ENCODE measurements at places on chromosomes 7 and 10.

DNA sequence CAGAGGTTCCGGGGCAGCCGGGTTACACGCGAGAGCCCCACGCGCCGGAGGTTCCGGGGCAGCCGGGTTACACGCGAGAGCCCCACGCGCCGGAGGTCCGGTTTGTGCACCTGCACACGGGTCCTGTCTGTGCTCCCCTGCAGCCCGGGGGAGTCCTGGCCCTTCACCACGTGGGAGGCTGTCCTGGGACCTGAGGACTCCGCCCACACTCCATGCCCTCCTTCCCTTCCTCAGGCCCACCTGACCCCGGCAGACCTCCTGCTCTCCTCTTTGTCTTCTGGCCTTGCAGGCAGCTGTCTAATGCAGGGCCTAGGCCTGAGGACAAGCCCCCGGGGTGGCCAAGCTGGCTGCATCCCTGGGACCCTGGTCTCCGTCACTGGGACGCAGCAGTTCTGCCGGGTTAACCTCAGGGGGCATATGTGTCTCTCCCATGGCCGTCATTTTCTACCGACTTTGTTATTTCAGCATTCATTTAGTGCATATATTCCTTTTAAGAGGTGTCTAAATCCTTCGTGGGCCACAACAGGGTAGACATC lies 374.6 kb downstream of the DNAJB6 start:
- no peak for DNase-seq

DNA sequence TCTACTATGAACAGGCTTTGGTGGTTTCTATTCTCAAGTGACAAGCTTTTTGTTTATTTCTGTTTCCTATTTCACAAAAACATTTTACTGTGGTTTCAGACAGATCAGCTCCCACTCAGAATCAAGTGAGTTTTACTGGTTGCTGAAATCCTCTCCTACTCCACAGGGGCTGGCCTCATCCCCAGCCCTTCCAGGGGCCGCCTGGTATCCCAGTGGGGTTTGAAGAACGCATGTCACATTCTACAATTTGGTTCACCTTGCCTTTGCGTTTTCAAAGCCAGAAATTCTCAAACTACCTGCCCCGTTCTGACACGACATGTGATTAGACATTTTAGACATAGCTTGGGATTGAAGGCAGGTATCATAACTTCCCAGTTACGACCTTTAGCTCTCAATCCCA lies 160.9 kb upstream of the AGK start:
- no peak for DNase-seq

GRCh38 chr10:69936091-69936490 lies 116.6 kb upstream of the MACROH2A2 start:
- DNase-seq: no peak

- DNase-seq: no peak
Observed at GRCh38 chr10:48284002-48284546, 9.6 kb upstream of the FRMPD2 start.

DNA sequence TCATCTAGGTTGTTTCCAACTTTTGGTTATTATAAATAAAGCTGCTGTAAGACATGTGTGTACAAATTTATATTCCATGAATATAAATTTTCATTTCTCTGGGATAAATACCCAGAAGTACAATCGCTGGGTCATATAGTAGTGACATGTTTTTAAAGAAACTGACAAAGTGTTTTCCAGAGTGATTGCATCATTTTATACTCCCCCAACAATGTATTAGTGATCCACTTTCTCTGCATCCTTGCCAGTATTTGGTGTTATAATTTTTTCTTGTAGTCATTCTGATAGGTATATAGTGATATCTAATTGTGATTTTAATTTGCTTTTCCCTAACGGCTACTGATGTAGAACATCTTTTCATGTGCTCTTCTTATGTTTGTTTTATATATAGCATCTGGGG lies 27.0 kb upstream of the ARHGAP21 start:
- no peak for DNase-seq

DNA sequence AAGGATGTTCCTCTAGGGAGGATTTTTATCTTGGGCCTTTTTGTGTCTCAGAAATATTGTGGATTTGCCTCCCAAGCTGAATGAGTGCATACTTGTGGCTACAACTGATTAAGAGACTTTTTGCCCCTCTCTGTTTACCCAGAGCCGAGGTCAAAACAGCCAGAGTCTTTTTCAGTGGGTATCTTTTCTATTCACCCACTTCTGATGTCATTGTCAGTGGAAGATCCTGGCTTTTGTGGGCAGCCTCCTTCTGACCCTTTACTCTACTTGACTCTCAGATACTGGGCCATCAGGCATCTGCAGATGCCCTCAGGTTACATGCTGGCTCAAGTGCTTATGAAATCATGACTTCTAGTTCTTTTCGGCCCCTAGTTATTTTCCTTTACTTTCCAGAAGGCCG lies 19.6 kb upstream of the PIP4K2A start:
- DNase-seq: no peak

DNA sequence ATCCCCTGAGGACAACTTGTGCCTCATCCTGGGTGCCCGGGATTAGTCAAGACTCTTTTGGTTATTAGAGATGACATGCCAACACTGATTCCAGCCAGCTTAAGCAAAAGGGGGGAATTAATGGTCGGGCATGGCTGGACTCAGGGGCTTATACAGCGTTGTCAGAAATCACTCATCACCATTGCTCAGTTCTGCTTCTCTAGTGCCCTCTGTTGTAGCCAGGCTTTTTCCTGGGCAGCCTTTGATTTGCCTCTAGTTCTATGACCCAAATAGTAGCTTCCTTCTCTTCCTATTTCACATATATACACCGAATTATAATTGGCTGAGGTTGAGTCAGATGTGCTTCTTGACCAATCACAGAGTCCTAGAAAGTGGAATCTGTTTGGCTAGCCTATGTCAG lies 192.0 kb upstream of the HABP2 start:
- DNase-seq: no peak

GRCh38 chr7:141073173-141073640 lies 657 bp upstream of the TMEM178B start:
- DNase-seq: peak; percentile 68

DNA sequence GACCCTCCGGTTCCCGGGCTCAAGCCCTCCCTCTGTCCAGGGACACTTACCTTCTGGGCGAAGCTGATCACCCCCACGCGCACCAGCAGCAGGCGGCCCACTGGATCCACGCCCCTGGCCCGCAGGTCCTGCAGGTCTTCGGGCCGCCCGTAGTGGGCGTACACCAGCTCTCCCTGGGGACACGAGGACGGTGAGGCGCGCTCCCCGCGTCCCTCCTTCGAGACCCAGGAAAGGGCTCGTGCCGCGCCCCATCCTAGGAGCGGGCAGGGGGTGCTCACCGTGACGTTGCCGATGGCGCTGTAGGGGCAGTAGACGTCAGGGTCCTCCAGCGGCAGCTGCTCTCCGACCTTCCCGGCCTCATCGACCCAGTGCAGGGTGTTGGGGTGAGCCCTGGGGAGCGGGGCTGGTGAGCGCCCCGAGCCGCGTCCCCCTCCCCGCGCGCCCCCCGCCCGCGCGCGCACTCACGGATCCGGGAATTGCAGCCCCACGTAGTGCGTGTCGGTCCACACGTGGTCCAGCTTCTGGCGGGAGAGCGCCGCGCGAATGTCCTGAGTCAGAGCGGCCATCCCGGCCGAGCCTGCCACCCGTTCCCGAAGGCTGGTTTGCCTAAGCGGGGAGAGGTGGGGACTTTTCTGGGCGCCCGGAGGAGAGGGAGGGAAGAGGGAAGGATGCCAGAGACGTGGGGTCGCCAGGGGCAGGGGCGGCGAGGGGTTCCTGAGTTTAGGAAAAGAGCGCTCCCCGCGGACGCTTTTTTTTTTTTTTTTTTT lies 8.2 kb downstream of the TFR2 start:
- peak; percentile 65 for DNase-seq

DNA sequence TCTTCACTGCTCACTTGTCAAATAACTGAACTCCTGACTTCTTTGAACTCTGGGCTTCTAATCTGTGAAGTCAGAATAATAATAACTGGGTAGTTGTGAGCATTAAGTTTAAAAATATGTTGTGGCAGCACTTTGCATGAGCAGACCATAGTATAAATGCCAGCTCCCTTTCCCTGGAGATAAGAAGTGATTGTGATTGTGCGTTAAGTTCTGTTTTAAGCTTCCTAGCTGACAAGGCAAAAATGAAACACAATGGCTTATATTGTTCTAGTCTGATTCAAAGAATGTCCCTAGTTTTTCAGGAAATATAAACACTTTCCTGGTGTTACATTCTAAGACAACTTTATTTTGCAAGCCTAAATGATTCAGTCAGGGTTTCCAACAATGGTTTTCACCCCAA lies 61.8 kb downstream of the PTPRE start:
- DNase-seq: no peak

GRCh38 chr7:148500978-148501377 lies 89.6 kb upstream of the C7orf33 start:
- DNase-seq: no peak

DNA sequence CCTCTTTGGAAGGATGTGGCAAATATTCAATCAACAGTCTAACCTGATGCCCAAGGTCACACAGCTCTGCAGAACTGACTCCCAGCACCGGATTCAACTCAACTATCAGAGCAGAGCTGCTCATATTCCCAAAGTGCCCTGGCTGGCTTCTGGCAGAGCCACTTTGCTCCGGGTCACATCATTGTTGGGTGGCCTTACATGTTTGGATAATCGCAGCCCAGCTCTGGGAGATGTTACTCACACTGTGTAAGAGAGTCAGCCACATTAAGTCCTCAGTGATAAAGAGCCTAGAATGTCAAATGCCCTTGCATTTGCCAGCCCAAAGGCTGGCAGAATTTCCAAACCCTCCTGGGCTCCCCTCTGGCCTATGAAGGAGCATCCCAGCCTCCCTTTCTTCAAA lies 79.8 kb upstream of the PDE1C start:
- DNase-seq: no peak

GRCh38 chr10:93766918-93767317 lies 9.2 kb downstream of the LGI1 start:
- no peak for DNase-seq

DNA sequence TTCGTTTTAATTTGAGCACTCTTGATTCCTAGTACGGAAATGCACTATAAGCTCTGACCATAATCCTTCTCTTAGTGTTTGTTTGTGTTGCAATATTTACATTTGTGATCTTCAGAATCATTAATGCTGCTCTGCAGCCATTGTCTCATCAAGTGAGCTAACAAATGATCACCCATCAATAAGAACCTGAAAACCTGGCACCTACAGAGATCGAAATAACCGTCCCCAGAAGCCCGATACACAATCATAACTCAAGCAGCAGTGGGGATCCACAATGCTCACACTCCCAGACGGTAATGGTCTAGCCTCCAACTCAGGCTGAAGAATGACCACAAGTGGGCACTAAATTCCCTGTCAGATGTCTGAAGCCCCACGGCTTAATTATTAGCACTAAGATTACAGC lies 156.0 kb upstream of the NFE2L3 start:
- no peak for DNase-seq

DNA sequence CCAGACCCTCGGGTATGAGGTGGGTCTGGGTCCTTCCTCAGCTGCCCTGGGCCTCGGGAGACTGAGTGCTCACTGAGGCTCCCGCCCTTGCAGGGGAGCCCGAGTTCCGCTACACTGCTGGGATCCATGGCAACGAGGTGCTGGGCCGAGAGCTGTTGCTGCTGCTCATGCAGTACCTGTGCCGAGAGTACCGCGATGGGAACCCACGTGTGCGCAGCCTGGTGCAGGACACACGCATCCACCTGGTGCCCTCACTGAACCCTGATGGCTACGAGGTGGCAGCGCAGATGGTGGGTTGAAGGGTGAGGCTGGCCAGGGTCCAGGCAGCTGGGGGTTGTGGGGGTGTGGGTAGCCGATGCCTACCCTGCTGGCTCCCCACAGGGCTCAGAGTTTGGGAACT lies 7.6 kb downstream of the AEBP1 start:
- DNase-seq: no peak

DNA sequence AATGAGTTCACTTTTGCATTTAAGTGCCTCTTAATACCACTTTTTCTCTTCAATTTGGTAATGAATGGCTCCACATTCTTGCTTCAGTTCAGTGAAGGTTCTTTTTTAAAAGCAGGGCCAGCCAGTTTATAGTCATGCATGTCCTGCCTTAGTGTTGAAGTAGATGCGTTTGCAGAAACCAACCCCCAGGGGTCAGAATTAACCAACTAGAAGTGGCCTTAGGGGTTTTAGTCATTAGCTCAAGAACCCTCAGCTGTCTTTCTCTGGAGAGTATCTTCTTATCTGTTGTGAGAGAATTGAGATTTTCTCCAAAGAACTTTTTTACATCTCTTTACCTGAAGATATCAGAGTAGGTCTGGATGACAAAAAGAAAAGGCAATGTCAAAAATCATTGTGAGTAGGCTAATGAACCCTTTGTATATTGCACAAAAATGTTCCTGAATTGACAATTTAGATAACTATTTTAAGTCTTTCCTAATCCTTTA lies 82.2 kb downstream of the PIK3CG start:
- DNase-seq: peak; percentile 48

DNA sequence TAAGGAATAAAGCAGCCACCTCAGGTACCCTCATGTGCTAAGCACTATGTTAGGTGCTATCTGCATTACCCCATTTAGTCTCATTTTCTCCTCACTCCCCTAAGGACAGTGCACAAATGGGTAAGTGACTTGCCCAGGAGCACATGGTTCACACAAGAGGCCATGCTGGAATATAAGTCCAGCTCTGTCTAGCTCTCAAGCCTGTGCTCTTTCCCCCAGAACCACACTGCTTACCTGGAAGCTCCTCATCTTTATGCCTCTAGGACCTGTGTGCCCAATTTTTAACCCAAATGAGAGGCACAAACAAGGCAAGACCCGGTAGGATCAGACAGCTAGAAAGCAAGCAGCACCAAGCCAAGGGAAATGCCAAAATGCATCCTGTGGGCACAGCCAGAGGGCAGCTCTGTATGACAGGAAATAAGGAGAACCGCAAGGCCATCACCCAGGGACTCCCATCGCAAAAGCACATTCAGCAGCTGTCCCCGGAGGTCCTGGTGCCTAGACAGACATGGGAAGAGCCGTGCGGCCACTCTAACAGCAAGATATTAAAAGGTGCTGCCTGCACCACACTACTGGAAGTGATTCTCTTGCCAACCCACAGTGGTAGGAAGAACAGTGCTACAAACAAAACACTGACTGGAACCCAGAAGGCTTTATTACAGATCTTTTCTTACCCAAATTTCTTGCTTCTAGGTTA lies 88.1 kb downstream of the GSAP start:
- DNase-seq: no peak

DNA sequence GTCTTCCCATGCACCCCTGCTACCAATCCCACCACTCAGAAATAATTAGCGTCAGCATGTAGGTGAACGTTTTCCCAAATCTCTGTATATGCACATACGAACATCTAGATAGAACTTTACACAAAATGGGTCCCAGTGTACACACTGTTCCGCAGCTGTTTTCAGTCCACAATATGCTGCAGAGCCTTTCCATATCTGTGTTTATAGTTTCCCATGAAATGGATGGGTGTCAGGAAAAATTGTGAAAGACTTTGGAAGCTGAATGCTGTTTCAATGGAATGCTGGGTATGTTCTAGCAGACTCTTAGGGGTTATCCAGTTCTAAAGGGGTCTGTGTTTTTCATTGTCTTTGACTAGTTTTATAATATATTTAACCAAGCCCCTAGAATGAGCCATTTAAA lies 13.8 kb downstream of the GRK5 start:
- no peak for DNase-seq

DNA sequence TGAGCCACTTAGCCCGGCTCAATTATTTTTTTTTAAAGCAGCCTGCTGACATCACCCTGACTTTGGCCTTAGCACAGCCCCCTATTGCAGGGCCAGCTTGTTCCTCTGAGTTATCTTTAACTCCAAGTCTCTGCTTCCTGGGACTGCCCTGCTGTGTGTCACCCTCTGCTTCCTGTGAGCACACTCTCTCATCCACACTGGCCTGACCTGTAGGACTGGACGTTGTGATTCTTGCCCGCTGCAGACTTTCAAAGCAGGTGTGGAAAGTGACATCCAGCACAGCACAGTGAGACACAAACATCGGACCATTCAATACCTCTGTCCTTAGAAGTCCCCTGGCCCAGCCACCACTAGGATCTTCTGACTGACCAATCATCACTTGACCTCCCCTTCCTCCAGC lies 26.4 kb upstream of the HSPA12A start:
- no peak for DNase-seq
